ENCODE measurements at places on chromosomes 11 and 22. TPM values are rescaled to one million over a fixed set of nuclear protein-coding genes. Genes with fewer than 3 reads are reported as not detected.

Gene F2
- 0.25 TPM for total RNA-seq

DNA sequence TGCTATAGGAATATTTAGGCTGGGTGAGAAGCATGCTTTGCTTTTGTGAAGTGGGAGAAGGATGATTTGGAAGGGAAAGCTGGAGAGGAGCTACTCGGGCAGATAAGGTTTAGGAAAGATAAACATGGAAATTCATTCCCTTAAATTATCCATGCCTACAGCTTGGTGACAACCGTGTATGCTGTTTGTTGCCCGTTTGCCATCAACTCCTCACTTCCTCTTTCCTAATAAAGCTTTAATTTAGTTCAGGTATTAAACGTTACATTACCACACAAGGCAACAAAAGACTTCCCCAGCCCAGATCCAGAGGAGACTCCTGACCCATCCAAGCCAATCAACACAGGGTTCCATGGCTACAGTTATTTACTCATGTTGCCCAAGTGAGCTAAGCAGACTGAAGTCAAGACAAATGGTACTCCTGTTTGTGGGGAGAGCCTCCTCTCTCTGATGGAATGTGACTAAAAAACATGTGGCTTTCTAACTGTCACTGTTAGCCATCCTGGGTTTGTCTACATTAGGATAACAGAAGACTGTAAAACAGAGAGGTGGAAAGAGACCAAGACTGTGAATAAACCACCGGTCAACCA lies 101.7 kb upstream of the GRAMD1B start:
- DNase-seq, result no peak

- DNase-seq, result no peak
These were observed 47.9 kb downstream of the MRGPRX2 start for GRCh38 chr11:19012636-19013035.

DNA sequence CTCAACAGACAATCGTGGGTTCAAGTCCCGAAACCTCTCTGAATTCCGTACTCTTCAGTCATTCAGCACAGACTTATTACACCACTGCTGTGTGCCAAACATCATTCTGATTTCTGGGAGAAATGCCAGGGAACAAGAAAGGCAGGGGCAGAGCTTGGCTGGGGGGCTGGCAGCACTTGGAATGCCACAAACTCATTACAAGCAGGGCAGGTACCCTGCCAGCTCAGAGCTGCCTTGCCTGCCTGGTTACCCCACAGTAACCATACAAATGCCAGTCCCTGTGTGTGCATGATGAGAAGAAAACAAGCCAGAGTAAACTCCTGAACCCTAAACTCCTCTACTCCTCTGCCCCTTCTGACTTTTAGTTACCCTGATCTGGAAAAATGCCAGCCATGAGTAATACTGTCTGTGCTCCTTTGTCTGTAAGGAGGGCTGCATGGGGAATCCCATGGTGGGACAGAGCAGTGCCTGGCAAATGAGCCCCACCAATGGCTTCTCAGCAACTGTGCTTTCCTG lies 6.9 kb upstream of the RAD9A start:
- DNase-seq, result peak; percentile 51

DNA sequence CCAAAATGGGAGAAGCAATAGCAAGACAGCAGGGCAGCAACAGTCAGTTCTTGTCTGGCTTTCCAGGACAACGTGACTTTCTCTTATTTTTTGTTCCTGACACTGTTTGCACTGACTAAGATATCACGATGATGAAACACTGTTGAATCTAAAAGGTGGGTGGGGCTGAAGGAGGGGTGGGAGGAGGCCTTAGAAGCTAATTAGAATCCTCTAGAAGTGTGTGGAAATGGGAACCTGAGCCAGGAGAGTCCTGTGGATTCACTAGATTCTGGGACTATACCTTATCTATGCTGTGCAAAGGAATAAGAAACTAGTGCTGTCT lies 300.3 kb downstream of the ST3GAL4 start:
- peak; percentile 21 for DNase-seq

DNA sequence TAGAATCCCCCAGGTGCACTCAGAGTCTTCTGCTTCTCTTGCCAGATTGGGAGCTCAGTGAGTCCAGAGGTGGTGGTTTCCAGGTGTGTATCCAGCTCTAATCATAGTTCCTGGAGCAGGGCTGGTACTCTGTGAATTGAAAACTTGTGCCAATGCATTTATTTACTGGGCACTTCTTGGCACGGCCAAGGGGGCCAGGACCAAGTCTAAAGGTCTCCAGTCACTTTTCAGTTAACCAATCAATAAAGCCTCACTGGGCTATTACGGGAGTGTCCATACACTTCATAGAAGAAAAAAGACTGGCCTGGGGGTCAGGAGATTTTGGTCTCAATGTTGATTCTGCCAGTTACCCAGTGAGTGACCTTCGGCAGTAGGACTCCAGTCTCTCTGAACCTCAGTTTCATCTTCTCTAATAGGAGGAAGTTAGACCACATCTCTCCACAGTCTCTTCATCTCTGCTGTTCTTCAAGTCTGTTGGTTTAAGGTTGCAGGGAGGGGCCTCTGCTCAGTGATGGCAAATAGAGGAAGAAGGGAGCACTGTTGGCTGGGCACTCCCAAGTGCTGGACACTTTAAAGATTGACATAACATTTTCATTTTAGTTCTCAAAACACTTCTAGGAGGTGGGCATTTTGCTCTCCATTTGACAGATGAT lies 188.5 kb upstream of the E2F8 start:
- DNase-seq, result no peak

- peak; percentile 15 for DNase-seq
These were observed 79.6 kb downstream of the EMSY start for GRCh38 chr11:76524461-76524860.

Gene SAC3D1
- total RNA-seq, result 24.6 TPM

DNA sequence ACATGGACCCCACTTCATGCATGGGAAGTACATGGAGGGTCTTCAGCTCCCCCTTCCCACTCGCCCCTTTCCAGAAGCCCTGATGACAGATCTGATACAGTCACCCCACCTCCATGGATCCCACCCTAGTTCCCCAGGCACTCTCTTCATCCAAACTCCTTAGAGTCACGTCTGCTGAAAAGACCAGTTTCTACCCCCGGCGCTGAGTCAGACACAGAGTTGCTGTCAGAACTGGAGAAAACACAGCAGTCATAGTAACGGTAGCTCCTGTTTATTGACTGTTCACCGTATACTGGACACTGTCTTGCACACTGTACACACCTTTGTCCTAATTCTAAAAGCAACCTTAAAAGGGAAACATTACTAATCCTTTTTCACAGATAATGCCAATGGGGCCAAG lies 29.1 kb downstream of the DRD2 start:
- DNase-seq, result peak; percentile 70

Gene RAB38
- total RNA-seq, result 6.9 TPM

DNA sequence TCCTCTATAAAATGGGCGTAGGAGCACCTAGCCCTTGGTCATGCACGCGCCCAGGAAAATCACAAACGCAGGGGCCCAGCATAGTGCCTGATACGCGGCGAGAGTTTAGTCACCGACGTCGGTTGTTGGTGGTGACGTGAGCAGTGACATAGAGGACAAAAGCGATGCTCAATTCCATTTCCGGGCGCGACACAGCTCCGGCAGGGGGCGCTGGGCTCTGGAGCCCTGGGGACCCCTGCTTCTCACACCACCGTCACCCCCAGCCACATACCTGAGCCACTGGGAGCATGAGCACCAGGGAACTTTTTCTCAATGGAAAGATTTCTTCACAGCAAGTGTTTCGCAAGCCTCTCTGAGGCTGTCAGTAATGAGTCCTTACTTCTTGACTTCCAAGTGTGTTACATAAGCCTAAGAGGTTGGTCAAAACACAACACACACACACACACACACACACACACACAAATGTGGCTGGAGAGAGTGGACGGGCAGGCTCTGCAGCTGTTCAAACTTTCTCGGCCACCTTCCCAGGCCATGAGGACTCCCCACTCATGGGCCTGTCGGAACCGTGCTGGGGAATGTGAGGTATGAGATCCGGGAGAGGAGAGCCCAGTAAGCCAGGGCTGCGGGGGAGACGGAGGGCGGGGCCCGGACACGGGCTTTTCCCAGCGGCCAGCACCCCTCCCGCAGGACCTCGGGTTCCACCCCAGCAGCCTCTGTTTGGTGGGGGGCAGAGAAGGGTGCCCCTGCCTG lies 36.9 kb upstream of the LINC01488 start:
- DNase-seq, result peak; percentile 48

- DNase-seq, result no peak
These were observed 45.8 kb upstream of the TH start for GRCh38 chr11:2217211-2218030.

Gene SIAE
- 8.3 TPM for total RNA-seq

GRCh38 chr11:47523490-47524225 lies 29.3 kb downstream of the CELF1 start:
- DNase-seq, result peak; percentile 82

- DNase-seq, result no peak
These were observed 2.8 kb downstream of the EMID1 start for GRCh38 chr22:29208502-29208862.

- DNase-seq, result no peak
These were observed 178.8 kb downstream of the IGLL1 start for GRCh38 chr22:23401111-23401909.

DNA sequence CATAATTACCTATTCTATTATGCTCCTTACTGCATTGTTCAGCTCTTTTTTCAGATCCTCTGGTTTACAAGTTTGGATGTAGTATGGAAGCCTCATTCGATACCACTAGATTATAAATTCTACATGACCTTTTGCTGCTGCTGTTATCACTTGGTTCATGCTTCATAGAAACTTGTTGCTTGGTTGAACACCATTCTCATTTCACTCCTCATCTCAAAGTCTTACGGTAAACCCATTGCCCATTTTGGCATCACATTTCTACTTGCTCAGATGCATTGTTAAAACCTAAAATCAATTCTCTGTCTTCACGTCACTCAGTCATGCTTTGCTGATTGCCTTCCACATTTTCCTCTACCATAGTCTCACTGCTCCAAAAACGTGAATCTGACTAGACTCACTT lies 155.5 kb upstream of the DDI1 start:
- DNase-seq, result no peak

DNA sequence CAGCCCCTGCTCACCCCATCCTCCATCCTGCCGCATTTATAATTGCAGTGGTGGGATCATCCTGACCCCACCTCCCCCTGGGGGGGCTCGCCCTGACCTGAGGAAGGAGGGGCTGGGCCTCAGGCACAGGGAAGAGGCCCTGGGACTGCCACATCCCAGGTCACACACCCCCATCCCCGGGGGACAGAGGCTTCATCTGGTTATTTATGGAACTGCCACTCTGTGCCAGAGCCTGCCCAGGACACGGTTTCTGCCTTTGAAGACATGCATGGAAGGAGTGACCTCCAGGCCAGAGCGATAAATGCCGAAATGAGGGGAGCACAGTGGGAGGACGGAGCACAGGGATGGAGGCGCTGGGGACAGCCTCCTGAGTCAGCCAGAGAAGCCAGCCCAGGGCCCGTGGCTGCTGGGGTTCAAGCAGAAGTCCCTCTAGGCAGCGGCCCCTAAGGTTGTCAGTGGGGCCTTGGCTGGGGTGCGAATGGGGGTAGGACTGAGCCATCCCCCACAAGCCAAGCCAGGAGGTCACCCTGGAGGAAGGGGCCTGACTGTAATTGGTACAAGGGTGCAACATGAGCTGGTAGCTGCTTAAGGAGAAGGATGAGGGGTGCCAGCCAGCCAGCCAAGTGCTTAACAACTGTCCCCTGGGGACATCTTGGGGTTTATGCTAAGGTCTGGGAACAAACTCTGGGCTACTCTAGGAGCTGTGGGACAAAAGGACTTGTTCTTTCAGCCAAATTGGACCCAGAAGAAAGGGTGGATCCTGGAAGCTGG lies 51.4 kb upstream of the SHISAL1 start:
- DNase-seq, result no peak

All from cardiac muscle cell (in vitro differentiated cells and primary cell).